ENCODE measurements at places on chromosomes 6 and 20. TPM values are rescaled to one million over a fixed set of nuclear protein-coding genes. Genes with fewer than 3 reads are reported as not detected.

The PROKR2 gene
- not detected for total RNA-seq

The ERVFRD-1 gene
- not detected for total RNA-seq

The CLVS2 gene
- total RNA-seq = not detected

The WFDC5 gene
- total RNA-seq = not detected

The TRIM10 gene
- total RNA-seq = not detected

The SYCP2 gene
- 2.1 TPM for total RNA-seq
